ENCODE measurements at places on chromosomes 5 and 9.

- DNase-seq = no peak
Observed at GRCh38 chr9:114395334-114395617, 7.5 kb upstream of the AKNA start.

- no peak for DNase-seq
Observed at GRCh38 chr9:135370411-135371375, 108.9 kb upstream of the PPP1R26 start.

DNA sequence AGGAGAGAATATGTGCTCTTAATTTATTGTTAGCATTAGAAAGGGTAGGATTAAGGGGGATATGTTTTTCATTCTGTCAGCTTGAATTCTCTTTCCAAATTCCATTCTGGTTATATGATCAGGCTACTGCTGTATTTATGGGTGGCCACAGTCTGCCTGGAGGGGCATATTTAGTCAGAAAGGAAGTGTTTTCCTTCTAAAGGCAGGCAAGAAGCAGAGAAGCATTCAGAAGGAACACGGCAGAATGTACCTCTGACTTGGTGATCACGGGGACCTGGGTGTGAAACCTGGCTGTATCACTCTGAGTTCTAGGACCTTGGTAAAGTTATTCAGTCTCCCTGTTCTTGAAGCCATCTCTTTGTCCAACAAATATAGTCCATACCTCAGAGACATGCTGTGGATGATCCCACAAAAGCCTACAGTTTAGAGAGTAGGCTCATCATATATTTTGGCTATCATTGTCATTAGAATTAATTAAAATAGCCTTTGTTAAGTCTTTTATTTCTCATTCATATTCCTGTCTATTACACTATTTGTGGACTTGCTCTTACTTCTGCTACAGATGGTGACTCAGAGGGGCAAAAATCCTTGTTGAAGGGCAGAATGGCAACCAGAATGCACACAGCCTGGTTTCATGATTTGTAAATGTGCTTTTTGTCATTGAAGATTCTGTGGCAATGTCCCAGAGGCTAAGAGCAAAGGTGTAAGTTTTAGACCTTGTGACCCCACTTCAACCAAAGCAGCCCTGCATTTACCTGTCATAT lies 2.7 kb downstream of the TNC start:
- no peak for DNase-seq

- no peak for DNase-seq
Observed at GRCh38 chr9:136354592-136355085, 8.9 kb downstream of the DNLZ start.

GRCh38 chr5:124856726-124857125 lies 110.3 kb upstream of the ZNF608 start:
- DNase-seq = no peak

GRCh38 chr5:174527916-174528540 lies 196.4 kb upstream of the MSX2 start:
- no peak for DNase-seq

DNA sequence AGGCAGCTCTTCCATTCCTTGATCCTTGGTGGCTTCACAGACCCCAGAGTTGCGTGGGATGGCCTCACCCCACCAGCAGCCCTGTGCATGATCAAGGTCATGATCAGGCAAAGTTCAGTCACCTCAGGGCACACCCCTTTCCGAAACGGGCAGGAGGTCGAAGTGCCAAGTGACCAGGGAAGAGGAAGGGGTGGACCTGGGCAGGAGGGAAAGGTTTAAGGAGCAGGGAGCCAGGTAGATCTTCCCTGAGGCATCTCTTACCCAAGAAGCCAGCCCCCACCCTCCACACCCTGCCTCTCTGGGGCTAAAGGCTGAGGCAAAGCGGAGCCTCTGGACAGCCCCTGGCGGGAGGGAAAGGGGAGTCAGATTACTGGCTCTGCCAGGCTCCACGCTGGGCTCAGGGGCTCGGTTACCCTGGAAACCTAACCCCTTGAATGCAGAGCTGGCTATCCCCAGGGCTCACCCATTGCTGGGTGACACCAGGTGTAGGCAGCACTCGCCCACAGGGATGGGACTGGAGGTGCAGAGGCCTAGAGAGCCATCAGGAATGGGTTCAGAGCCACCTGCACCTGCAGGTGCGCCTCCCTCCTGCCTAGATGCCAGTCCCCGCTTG lies 3.6 kb downstream of the MGAT4B start:
- DNase-seq = no peak

GRCh38 chr9:112175796-112176315 lies 759 bp upstream of the SUSD1 start:
- no peak for DNase-seq

GRCh38 chr5:173913686-173914321 lies 25.7 kb downstream of the CPEB4 start:
- DNase-seq = no peak

DNA sequence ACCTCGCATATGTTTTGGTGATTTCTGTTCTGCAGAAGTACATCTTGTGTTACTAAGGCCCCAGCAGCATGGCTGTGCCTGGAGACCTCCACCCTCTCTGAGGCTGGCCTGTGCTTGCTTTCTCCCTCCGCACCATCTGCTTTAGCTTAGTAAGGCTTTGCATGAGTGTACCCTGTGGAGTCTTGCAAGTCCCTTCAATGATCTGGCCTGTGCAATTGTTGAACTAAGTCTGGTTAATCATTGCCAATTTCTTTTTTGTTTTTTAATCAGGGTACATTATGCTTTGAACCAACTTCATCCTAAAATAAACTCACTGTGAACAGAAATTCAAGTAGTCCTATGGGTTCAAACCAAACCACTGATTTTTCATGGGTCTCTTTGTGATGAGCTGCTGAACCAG lies 32.3 kb downstream of the ACOT12 start:
- DNase-seq = no peak

GRCh38 chr9:114051281-114051680 lies 26.8 kb downstream of the AMBP start:
- DNase-seq = no peak

- DNase-seq = no peak
Observed at GRCh38 chr9:134936346-134937163, 18.8 kb upstream of the FCN1 start.

GRCh38 chr5:56259002-56259511 lies 25.9 kb upstream of the ANKRD55 start:
- no peak for DNase-seq

GRCh38 chr9:132012704-132013357 lies 66.8 kb downstream of the MED27 start:
- DNase-seq = no peak

GRCh38 chr5:32489791-32490562 lies 45.4 kb upstream of the ZFR start:
- DNase-seq = peak; percentile 75
